ENCODE measurements at places on chromosomes 12 and 14.

- no peak for DNase-seq
These were observed 85.3 kb downstream of the GRIN2B start for GRCh38 chr12:13896063-13896626.

GRCh38 chr12:47829584-47829983, 9.9 kb upstream of the HDAC7 start:
- DNase-seq: no peak

- no peak for DNase-seq
These were observed 111.2 kb downstream of the LGMN start for GRCh38 chr14:92637228-92637627.

DNA sequence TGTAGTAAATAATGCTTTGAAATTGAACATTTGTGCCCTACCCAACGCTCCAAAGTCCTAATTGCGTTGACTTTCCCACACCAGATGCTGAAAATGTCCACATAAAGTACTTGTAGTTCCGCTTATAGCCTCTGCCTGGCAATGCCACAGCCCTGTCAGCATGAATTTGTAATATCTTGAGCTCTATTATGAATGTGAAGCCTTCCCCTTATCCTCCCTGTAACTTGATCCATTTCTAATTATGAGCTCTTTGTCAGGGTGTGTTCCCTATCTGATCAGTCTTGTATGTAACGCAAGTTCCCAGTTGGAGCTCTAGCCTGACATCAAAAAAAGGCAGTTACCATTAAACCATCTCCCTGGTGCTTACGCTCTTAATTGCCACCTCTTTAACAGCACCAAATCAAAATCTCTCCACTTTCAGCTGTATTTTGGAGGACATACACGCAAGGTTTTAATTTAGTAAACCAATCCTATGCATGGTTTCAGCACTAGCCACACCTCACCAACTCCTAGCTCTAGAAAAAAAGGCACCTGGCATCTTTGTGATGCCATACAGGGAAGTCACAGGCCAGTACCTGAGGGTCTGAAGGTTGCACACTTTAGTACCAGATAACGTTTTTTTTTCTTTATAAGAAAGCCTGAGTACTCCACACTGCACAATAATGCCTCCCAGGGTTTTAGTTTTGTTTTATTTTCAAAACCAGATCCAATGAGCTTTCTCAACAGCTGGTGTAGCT, 69.3 kb downstream of the EEA1 start:
- no peak for DNase-seq

GRCh38 chr12:26630546-26631027, 202.4 kb downstream of the ITPR2 start:
- DNase-seq: peak; percentile 31

- DNase-seq: no peak
These were observed 66.5 kb downstream of the ATP23 start for GRCh38 chr12:58007875-58008274.

- DNase-seq: no peak
These were observed 19.3 kb downstream of the SLC25A3 start for GRCh38 chr12:98612696-98613334.

GRCh38 chr14:101068313-101069227, 165.0 kb upstream of the RTL1 start:
- no peak for DNase-seq

- no peak for DNase-seq
These were observed 276.6 kb downstream of the ACSS3 start for GRCh38 chr12:81354327-81354932.

GRCh38 chr12:16449459-16449858, 102.0 kb downstream of the MGST1 start:
- no peak for DNase-seq
